A549 treated with CpdA at 1 μM for 4 hours (cell line): ENCODE measurements at places on chromosomes 3 and 15. TPM values are rescaled to one million over a fixed set of nuclear protein-coding genes. Genes with fewer than 3 reads are reported as not detected.

SLC12A1 gene
- total RNA-seq: not detected in 5 replicates

RAB6B gene
- 0.76 to 2.4 TPM (median 2.3 TPM) in 5 replicates for total RNA-seq

SKOR1 gene
- total RNA-seq: 0.03 TPM in 2 of 5 replicates, not detected in the others

C3orf80 gene
- total RNA-seq: 1.9 to 2.3 TPM (median 2.1 TPM) in 5 replicates

SGO1 gene
- 14.8 to 19.4 TPM (median 15.6 TPM) in 5 replicates for total RNA-seq

EFL1 gene
- total RNA-seq: 25.7 to 31.5 TPM (median 27.3 TPM) in 5 replicates

TMEM40 gene
- total RNA-seq: 0.13 to 0.38 TPM (median 0.26 TPM) in 5 replicates

NLGN1 gene
- not detected in 5 replicates for total RNA-seq

GPR62 gene
- 0.07 TPM in 1 of 5 replicates, not detected in the others for total RNA-seq

LNP1 gene
- 0.79 to 1.1 TPM (median 0.85 TPM) in 5 replicates for total RNA-seq

CLDN1 gene
- 26.4 to 33.5 TPM (median 29.0 TPM) in 5 replicates for total RNA-seq

MIX23 gene
- 50.2 to 74.6 TPM (median 53.1 TPM) in 5 replicates for total RNA-seq

FAM107A gene
- 0.07 to 0.08 TPM in 2 of 5 replicates, not detected in the others for total RNA-seq

TMCO5A gene
- total RNA-seq: not detected in 5 replicates

PLCL2 gene
- 5.9 to 8.7 TPM (median 6.7 TPM) in 5 replicates for total RNA-seq

VPS8 gene
- total RNA-seq: 8.5 to 10.4 TPM (median 9.4 TPM) in 5 replicates

PAQR5 gene
- total RNA-seq: 98.3 to 125 TPM (median 117 TPM) in 5 replicates

PRRT3 gene
- total RNA-seq: 0.72 to 1.5 TPM (median 1.4 TPM) in 5 replicates

CRTAP gene
- total RNA-seq: 260 to 303 TPM (median 297 TPM) in 5 replicates

ATP10A gene
- total RNA-seq: 6.2 to 7.0 TPM (median 6.7 TPM) in 5 replicates

CNTN4 gene
- total RNA-seq: not detected in 5 replicates

PLXNA1 gene
- total RNA-seq: 18.4 to 25.3 TPM (median 21.6 TPM) in 5 replicates

EPM2AIP1 gene
- 4.9 to 7.4 TPM (median 5.9 TPM) in 5 replicates for total RNA-seq

TPRG1 gene
- total RNA-seq: 0.21 to 0.40 TPM (median 0.34 TPM) in 4 of 5 replicates, not detected in the other

P2RY12 gene
- total RNA-seq: not detected in 5 replicates

CCR9 gene
- total RNA-seq: not detected in 5 replicates

RBP2 gene
- not detected in 5 replicates for total RNA-seq

PRTG gene
- 8.2 to 11.0 TPM (median 10.2 TPM) in 5 replicates for total RNA-seq

CLRN1 gene
- not detected in 5 replicates for total RNA-seq

NRROS gene
- not detected in 5 replicates for total RNA-seq

SERINC4 gene
- total RNA-seq: 0.05 to 0.12 TPM (median 0.08 TPM) in 4 of 5 replicates, not detected in the other

ZMYND10 gene
- total RNA-seq: 0.36 to 1.3 TPM (median 0.91 TPM) in 5 replicates

CPN2 gene
- not detected in 5 replicates for total RNA-seq

CD200 gene
- not detected in 5 replicates for total RNA-seq

BSN gene
- 0.10 to 0.19 TPM (median 0.13 TPM) in 5 replicates for total RNA-seq
